ENCODE measurements at places on chromosomes 3 and 15.

GRCh38 chr3:159840703-159841299 lies 147.8 kb upstream of the IL12A start:
- DNase-seq = no peak

- no peak for DNase-seq
Observed at GRCh38 chr3:184372296-184372821, 5.6 kb downstream of the THPO start.

GRCh38 chr15:78418686-78419085 lies 19.3 kb upstream of the IREB2 start:
- DNase-seq = no peak

GRCh38 chr3:132380920-132381319 lies 36.4 kb upstream of the DNAJC13 start:
- no peak for DNase-seq

DNA sequence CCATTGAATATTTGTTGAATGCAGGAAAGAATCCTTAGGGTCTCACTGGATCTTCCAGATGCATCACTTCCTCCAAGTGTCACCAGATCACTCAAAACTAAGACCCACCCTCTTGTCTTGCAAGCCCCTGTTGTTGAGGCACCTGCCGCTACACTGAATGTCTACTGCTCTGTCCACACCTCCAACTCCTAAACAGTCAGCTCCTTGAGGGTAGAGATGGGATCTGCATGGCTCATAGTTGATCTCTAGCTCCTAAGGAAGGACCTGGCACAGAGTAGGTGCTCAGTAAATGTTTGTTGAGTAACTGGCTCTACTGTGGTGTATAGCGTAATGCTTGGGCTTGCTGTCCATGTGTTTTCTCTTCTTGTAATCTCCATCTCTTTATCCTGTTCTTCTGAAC lies 8.8 kb downstream of the SLC6A20 start:
- DNase-seq = no peak

GRCh38 chr3:47385796-47386195 lies 5.0 kb downstream of the PTPN23 start:
- no peak for DNase-seq

DNA sequence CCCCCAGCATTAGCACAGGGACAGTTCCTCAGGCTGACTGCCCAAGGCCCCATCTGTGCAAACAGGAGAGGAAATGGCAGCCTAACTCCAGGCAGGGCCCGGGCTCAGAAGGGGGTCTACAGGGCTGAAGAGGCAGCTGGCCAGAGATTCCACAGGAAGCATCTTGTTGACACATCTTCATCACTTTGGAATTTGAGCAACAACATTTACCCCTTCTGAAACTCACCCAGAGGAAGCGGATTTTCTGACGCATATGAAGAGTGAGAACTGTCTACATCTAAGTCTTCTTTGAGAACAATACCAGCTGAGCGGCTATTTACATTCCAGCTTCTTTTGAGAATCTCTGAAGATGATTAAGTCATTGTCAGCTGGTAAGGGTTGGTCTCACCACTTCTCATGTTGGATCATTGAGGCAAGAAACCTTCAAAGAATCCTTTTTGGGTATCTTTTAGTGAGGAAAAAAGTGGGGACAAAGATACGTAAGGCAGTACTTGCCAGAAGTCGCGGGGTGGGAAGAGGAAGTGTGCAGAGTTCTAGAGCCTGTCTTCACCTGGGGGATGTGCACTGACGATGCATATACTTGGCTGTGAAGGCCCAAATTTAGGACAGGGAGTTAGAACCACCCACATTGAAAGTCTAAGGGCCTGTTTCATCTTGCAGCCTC lies 25.4 kb upstream of the SRP14 start:
- DNase-seq = no peak

DNA sequence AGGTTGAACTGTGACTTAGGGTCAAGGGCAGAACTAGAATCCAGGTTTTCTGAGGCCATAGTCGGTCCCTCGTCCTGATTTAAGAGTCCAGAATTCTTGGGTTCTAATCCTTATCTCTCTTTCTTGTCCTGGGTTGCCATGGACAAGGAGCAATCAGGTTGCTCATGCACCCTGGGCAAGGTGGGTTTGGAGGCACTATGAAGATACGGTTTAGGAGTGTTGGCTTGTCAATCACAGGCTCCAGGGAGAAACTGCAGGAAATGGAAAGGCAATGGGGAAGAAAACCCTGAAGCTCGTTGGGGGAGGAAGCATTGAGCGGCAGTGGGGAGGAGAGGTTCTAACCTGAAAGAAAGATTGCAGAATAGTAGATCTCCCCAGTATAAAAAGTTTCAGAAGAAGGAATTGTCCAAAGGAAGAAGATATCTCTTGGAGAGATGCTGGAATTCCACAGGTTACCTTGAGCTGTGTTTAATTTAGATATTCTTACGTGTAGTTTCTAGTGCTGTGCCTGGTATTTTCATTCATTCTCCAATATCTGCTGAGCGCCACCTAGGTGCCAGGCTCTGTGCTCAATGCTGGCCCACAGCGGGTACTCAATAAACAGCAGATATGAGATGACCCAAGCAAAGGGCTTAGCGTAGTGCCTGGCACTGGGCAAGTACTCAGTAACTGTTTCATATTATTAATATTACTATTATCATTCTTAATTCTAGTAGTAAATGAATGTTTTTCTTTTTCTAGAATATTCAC lies 2.0 kb downstream of the ACAN start:
- no peak for DNase-seq

- peak; percentile 14 for DNase-seq
Observed at GRCh38 chr3:106033654-106034053, 164.8 kb upstream of the CBLB start.

DNA sequence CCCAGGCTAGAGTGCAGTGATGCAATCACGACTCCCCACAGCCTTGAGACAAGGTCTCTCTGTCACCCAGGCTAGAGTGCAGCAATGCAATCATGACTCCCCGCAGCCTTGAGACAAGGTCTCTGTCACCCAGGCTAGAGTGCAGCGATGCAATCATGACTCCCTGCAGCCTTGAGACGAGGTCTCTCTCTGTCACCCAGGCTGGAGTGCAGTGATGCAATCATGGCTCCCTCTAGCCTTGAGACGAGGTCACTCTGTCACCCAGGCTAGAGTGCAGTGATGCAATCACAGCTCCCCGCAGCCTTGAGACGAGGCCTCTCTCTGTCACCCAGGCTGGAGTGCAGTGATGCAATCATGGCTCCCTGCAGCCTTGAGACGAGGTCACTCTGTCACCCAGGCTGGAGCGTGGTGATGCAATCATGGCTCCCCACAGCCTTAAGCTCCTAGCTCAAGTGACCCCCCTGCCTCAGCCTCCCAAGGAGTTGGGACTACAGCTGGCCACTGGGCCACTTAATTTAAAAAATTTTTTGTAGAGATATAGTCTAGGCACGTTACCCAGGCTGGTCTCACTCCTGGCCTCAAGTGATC lies 26.1 kb downstream of the TFRC start:
- no peak for DNase-seq

DNA sequence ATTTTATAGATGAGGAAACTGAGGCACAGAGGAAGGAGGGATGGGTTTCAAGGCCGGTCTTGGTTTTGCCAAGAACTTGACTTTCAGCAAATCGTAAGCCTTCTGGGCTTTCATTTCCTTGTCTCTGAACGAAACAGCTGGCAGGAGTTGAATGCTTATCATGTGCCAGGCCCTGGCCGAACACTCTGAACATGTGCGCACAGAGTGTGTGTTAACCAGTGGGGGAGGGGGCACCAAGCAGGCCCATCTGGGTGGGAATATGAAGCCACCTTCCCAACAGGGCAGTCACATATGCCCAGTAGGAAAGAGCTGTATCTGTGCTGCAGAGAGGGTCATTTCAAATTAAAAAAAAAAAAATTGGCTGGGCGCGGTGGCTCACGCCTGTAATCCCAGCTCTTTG lies 29.3 kb downstream of the ZNF710 start:
- DNase-seq = no peak

DNA sequence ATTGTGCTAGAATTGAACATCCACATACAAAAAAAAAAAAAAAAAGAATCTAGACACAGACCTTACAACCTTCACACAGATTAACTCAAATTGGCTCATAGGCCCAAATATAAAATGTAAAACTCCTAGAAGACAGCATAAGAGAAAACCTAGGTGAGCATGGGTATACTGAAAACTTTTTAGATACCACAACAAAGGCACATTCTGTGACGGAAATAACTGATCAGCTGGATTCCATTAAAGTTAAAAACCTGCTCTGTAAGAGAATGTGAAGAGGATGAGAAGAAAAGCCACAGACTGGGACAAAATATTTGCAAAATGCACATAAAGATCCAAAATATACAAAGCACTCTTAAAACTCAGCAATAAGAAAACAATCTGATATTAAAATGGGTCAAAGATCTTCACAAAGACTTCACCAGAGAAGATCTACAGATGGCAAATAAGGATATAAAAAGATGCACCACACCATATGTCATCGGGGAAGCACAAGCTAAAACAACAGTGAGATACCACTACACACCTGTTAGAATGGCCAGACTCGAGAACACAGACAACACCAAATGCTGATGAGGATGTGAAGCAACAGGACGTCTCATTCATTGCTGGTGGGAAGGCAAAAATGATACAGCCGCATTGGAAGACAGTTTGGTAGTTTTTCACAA lies 167.9 kb downstream of the PDE8A start:
- no peak for DNase-seq

- DNase-seq = no peak
Observed at GRCh38 chr3:56415652-56416051, 52.6 kb downstream of the ERC2 start.

DNA sequence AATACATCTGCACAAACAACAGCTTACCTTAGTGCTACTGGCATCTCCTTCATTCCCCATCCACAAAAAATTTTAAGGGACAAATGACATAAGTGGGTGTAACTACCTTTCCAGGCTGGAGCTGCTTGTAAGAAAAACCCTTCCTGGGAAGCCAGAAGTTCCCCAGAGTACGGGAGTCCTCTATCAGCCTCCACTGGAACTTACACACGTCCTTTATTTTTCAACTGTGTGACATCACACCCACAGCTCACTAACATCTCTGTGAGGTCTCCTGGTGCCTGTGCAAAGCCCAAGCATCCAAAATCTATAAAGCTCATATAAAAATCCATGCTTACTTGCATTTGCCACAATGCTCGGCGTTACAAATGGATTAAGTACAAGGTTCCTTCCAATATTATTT lies 27.6 kb downstream of the LRIG1 start:
- DNase-seq = no peak

DNA sequence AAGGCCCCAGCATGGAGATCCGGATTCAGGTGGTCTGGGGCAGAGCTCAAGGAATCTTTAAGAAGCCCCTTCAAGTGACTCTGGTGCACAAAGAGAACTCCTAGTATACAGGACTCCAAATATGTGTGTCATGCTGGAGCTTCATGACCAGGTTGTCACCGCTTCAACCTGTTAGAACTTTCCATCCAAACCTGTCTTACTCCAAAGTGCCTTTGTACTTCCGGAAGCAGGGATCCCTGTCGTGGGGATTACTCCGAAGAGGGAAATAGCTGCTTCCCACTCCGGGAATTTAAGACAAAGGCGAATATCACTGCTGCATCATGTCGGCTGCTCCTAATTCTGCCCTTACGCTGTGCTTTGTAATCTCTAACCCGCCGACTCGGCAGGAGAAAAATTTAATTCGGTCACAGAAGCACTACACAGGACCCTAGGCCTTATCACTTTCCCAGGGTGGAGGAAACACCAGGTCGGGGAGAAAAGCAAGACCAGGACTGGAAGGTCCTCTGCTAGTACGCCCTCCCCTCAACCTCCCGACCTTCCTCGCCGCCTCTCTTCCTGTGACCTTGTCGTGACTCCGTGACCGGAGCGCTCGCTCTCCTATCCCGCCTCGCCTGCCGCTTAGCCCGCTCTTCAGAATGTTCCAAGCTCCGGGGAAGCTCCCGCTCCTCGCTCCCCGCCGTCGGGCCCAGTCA lies 730 bp downstream of the HIGD1A start:
- DNase-seq = peak; percentile 6

DNA sequence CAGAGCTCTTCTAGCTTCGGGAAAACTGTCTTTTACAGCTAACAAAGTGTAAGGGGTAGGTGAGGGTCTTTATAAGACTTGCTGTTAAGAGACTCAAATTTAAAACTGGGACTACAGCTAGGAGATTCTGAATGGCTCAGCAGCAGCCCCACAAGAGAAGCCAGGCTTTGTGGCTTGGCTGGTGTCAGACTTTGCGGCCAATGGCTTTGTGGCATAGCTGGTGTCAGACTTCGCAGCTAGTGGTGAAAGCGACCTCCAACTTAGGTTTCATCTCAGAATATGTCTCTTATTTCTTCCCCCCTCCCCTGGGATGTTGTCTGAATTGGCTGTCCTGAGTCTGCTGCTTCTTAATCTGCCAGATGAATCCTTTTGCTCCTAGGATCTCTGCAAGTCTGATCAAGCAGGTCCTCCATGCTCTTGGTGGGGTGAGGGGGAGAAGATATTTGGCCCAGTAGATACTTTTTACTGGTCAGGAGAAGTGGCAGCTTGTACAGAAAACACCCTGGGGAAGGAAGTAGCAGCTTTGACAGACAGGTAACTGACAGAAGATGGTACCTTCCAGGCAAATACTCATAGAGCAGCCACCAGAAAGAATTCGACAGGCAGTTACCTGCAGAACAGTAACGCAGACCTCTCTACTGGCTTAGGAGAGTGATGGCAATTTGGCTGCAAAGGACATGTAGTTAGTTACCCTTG lies 8.4 kb downstream of the BOC start:
- DNase-seq = no peak

GRCh38 chr15:33182278-33182905 lies 12.1 kb downstream of the FMN1 start:
- DNase-seq = no peak

DNA sequence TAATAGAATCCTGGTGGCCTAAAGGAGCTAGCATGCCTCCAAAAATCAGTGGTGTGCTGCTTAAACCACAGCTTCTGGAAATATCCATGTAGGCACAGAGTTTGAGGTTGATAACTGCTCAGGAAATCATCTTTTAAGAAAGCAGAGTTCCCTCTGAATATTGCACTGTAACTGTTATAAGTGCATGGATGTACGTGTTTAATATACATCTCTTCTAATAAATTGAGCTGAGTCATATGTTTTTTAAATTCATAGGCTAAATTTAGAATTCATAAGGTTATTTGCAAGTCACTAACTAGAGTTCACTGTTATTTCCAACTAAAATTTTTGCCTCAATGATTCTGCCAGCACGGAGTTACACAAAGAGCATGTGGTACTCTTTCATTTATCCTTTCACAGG lies 68.9 kb downstream of the MYH15 start:
- no peak for DNase-seq

DNA sequence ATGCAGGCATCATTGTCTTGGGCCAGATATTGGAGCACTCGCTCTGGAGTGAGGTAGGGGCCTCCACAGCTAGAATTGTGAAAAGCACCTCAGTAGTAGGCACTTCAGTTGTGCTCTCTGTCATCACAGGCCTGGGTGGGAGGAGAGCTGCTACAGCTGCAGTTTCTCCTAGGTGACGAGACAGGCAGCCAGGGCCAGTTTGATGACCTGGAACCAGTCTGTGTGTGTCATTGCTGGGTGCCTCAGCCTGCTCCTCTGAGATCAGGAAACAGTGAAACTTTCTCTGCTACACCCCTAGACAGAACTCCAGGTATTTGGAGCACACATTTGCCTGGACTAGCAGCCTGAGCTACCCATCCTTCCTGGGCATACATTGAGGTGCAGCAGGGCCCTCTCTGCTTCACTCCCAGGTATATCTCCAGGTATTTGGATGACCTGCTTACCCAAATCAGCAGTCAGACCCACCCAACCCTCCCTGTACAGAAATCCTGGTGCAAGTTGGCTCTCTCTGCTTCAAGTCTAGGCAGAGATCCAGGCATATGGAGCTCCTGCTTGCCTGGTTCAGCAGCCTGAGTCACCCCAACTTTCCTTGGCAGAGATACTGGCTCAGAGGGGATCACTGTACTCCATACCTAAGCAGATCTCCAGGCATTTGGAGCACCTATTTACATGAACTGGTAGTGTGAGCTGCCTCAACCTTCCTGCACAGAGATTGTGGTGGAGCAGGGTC lies 54.3 kb upstream of the SGO1 start:
- DNase-seq = no peak

Measured in CD4-positive, alpha-beta T cell treated with Interleukin-12 subunit alpha and Interleukin-12 subunit beta, for 1 hour (primary cell).